T-cell (primary cell): ENCODE measurements at places on chromosomes 12 and 14.
A peak's percentile ranks its signal among the peaks of the same experiment; 100 is the strongest.

DNA sequence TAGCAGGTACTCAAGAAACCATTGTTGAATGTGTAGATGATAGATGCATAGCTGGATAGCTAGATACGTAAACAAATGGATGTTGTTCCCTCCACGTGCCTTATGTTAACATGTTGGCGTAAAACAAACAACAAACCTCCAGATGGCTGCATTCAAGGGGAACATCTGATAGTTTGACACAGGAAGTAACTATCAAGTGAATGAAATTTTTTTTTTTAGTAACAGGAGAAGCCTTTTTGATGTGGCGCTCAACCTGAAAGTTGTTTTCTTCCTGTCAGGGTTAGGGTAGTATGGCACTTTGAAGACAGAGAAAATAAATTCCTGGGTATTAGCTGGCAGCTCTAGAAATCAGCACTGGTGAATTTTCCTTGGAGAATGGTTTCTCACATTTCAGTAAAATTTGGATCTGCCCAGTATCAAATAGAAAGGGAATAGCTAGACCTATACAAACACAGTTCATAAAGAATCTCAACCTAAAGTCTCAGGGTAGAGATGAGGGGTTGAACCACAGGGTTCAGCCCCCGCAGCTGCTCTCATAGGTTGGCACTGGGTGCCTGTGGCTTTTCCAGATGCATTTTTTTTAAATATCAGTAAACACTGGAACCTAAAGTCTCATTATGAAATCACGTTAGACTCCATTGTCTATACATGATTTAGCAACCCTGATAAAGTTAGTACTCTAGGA is 18.8 kb upstream of the RAP1B start:
- H3K4me1 ChIP-seq, result peaks cover 48% of the 10 kb centered on the region
- no peak overlapping the region for H3K4me3 ChIP-seq
- DNase-seq, result no peak
- H3K27ac ChIP-seq, result peak overlapping the region; percentile 68
- H3K36me3 ChIP-seq, result no peaks in the 10 kb centered on the region
- peaks cover 5% of the 10 kb centered on the region for H3K27me3 ChIP-seq

GRCh38 chr14:55071870-55072640 is 20.6 kb downstream of the MAPK1IP1L start:
- peaks cover 15% of the 10 kb centered on the region for H3K4me1 ChIP-seq
- H3K36me3 ChIP-seq, result no peaks in the 10 kb centered on the region
- H3K27ac ChIP-seq, result peak overlapping the region; percentile 64

DNA sequence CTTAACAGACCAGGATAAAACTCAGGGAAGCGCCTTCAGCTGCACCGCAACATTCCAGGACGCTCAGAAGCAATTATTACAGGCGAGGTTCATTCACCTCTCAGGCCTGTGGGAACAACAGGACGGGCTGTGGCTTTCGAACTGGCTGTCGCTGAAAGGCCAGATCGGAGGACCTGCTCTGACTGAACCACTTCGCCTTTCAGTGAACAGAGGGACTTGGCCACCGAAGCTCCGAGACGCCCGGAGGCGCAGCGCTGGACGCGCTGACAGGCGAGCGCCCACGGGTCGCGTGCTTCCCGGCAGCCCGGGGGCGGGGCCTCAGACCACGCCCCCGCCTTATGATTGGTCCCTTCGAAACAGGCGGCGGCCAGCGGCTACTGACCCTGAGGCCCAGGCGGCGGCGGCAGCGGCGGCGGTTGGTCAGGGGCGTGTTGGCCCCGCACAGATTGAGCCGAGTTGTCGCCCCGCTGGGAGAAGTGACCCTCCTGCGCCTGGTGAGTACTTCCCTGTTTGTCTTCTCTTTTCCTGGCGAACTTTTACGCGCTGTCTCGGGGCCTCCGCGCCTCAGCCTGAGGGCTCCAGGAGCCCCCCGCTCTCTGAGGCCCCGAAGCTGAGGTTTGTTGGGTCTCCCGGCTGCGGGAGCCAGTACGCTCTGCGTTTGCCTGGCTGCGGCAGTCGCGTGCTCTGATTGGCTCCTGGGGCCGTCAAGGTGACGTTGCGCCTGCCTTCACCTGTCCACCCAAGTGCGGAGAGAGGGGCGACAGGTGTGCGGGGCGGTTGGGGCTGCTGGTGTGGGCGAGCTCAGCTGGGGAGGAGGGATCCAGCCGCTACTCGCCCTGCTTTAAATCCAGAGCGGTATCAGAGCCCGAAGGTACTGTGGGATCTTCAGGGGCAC is at the start of gene GAS2L3:
GAS2L3 (plus strand) TSS at position 393 of the 895 bp plus-strand sequence. CDS start 21,221 bp downstream, outside the sequence.
- peaks cover 20% of the 10 kb centered on the region for H3K27me3 ChIP-seq
- peaks cover 2% of the 10 kb centered on the region for H3K4me1 ChIP-seq
- H3K36me3 ChIP-seq, result no peaks in the 10 kb centered on the region
- H3K4me3 ChIP-seq, result peak within 1 kb of the TSS; percentile 81

DNA sequence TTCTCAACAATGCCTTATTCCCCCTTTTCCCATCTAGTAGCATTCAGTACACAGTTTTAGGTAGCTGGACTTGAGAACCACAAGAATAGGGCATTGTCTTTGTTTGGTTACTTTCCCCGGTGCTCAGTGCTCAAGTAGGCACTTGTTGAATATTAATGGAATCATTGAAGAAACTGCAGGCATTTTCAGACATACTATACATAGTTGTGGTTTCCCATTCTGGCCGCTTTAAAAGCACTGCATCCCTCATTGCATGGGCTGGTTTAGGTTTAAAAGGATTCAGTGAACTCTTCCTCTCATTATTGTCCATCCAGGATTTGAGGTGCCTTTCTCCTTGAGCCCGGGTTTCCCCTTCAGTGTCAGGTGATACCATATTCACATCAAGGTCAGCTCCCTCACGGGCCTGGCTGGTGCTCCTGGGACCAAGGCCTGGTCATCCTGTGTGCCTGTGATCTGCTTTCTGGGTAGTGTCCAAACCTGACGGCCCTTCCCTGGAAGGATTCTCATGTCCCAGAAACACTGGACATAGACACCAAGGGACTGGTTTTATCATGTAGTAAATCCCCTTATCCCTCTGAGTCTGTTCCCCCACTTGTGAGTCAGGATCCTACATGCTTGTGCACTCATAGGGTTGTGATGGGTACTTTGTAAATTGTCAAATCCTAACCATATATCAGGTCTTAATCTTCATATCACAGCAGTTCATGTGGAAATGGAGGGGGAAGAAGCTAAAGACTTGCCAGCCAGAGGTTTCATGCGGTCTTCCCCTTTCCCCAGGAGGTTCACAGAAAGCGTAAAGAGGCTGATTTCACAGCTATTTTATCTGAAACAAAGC is 7.4 kb downstream of the TCP11L2 start:
- DNase-seq, result no peak
- H3K27me3 ChIP-seq, result no peaks in the 10 kb centered on the region
- H3K4me1 ChIP-seq, result peaks cover 19% of the 10 kb centered on the region
- H3K27ac ChIP-seq, result no peak overlapping the region
- H3K36me3 ChIP-seq, result peaks cover 40% of the 10 kb centered on the region

DNA sequence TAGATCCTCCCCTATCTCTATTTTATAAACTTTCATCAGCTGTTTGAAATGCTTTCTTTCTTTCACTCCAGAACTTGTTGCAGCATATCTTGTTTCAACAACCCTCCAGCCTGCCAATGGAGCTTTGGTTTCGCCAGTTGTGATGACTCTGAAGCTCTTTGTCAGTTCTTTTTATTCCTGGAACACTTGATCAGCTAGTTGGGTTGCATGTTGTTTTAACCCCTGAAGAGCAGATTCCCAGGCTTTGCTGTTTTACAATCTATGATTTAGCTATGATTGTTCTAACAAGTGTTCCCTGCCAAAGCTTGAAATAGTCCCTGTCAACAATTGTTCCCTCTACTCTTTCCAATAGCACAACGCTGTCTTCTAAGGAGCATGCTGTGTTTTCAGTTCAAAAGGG is 50.6 kb upstream of the FUT8 start:
- no peak overlapping the region for H3K4me3 ChIP-seq
- H3K27me3 ChIP-seq, result no peaks in the 10 kb centered on the region
- no peaks in the 10 kb centered on the region for H3K36me3 ChIP-seq
- H3K4me1 ChIP-seq, result no peaks in the 10 kb centered on the region
- DNase-seq, result no peak
